ENCODE measurements at places on chromosomes 1 and 21. TPM values are rescaled to one million over a fixed set of nuclear protein-coding genes. Genes with fewer than 3 reads are reported as not detected.

MATN1 gene
- not detected for total RNA-seq

DNA sequence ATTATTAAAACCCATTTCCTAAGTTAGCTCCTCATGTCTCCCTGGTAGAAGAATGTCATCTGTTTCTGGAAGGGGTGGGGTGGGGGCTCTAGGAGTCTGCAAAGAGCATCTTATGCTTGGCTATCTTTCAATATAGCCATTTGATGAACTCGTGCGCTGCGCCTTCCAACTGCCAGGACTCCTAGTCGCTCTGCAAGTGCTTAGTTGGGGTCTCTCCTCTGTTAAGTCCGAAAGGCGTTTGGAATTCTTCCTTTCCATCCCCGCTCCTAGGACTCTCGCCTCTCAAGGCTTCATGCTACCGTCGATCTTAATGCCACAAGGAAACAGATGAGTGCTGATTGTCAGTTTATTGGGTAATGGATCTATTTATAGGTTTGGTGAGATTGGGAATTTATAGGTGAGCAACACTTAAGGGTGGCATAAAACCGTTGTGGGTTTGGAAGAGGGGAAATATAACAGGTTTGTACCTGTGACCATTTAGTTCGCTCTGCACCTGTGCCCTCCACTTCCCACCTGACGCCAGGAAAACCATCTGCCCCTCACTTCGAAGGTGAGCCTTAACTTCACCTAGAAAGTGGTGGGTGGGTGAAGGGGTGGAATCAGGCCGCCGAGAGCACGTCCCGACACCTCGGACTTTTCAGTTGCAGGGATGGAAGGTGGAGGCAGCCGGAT is 1.1 kb downstream of the KCNH1 start:
- H3K27ac ChIP-seq: no peak overlapping the region
- H3K36me3 ChIP-seq: no peaks in the 10 kb centered on the region
- H3K27me3 ChIP-seq: peaks cover 20% of the 10 kb centered on the region
- no peaks in the 10 kb centered on the region for H3K4me1 ChIP-seq
- no peak overlapping the region for H3K4me3 ChIP-seq

SPATA17 gene
- 0.24 TPM for total RNA-seq

ZSCAN20 gene
- 1.2 TPM for total RNA-seq

WNT2B gene
- total RNA-seq: 0.35 TPM
